CD4-positive, alpha-beta T cell treated with Interleukin-17A for 4 hours (primary cell): ENCODE measurements at places on chromosomes 5 and 9.

DNA sequence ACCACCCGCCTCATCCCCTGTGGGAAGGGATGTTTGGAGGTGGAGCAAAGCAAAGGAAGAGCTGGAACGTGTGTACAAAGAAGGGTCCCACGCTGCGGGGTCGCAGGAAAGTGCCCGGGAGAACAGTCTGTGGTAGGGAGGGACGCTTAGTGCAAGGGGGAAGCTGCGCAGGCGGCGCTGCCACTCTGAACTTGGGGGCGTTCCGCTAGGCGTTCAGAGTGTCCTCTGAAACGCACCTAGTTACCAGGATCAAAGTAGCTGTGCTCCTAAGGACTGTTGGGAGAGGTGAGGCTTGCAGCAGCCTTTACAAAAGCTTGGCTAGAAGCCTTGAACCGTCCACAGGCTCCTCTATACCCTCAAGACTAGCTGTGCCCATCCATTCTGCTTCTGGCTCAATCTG, 29.3 kb upstream of the PDE8B start:
- no peak for DNase-seq

DNA sequence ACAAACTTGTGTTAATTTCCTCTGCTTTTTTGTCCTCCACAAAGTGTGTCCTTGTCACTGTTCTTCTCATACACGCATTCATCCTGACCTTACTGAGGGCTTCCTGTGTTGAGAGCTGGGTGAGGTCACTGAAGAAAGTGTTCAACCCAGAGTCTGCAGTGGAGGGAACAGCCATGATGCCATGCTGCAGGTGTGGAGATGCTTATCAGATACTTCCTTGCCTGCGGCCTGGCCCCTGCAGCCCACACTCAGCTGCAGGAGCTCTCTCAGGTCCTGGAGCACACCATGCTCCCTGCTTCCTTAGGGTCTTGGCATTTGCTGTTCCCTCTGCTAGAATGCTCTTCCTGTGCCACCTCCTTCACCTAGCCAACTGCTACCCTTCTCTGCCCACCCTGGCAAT, 108.1 kb upstream of the SPRY4 start:
- peak; percentile 61 for DNase-seq

- no peak for DNase-seq
Measured at GRCh38 chr5:99878830-99879229, 656.3 kb upstream of the FAM174A start.

- DNase-seq: no peak
Measured at GRCh38 chr5:169592937-169593650, 9.5 kb downstream of the SPDL1 start.

GRCh38 chr9:5004481-5004880, 19.4 kb downstream of the JAK2 start:
- DNase-seq: no peak

GRCh38 chr5:38883842-38884241, 38.0 kb downstream of the OSMR start:
- DNase-seq: no peak

- DNase-seq: no peak
Measured at GRCh38 chr9:6224393-6225154, 9.0 kb downstream of the IL33 start.

DNA sequence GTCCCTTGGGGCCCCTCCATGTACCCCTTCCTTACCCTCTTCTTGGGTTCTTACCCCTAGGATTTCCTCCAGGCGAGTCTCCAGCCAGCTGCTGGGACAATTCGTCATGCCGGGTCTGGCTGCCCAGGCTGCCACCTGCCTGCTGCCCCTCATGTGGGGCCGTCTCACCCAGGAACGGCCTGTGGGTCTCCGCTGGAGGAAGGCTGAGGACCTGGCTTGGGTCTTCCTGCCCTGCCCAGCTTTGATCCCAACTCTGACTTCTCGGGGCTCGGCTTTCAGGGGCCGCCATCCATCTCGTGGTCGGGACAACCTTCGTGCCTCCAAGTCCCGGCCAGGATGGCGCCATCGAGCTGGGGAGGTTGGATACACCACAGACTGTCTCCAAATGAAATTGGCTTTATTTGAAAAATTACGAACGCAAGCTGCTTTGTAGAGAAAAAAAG, 38.1 kb downstream of the HMCN2 start:
- DNase-seq: no peak

DNA sequence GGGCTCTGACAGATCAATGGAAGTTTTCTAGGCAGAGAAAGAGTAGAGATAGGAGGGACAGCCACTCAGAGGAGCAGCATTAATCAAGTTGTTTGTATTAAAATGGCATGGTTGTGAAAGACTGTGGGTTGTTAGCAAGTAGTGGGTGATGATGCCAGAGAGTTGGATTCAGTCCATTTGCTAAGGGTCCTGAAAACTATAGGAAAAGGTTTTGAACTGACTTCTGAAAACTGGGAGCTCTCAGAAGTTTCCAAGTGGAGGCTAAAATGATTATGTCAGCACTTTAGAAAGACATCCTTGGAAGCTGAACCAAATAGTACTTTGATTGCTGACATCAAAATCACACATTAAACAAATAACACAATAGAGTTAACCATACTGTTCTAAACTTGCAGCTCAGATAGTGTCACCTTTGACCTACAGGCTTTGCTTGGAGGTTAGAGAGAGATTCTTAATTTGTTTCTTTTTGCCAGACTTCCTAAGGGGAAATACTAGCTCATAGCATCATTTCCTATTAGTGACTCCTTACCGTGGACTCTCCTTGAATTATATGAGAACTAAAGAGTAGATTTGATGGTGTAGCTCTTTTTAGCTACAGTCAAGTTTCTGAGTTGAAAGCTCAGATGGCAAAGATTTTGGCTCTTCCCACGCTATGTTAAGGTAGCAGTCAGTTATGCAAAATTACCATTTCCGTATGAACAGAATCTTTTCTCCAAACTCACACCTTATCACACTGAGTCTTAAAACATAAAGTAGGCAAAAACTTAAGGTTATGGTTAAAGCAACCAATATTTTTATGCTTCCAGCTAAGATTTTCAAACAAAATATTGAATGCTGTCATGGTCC, 277.1 kb downstream of the NR3C1 start:
- no peak for DNase-seq

DNA sequence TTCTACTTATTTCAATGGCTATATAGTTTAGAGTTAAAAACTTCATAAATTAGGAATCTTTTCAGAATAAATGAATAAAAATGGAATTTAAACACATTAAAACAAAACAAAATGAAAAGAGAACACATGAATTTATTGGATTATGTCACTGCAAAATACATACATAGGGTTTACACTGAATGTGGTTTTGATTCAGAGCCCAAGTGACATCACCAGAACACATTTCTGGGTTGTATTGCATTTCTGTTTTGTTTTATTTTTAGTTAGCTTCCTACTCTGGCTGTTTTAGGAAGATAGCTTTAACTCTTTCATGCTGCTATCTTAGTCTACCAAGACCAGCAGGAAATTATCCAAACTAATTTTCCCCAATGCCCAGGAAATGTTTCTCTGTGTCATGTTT, 1935.0 kb downstream of the EFNA5 start:
- no peak for DNase-seq

DNA sequence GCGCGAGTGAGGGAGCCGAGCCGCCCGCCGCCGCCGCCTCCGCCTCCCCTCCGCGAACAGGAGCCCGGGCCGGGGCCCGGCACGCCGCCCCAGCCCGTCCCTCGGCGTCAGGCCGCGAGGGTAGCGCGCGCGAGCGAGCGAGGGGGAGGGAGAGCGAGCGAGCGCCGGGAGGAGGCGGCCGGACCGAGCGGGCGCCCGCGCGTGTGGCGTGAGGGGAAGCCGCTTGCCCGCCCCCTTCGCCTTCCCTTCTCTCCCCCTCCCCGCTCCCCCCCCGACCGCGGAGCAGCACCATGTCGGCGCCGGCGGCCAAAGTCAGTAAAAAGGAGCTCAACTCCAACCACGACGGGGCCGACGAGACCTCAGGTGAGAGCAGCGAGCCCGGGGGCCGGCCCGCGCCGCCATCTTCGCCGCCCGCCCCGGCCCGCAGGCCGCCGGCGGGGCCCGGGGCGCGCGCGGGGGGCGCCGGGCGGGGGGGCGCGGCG, 312 bp downstream of the SET start:
- peak; percentile 68 for DNase-seq
